ENCODE measurements at places on chromosomes 4 and X.

GRCh38 chr4:174061026-174061425 is 222.4 kb downstream of the FBXO8 start:
- DNase-seq, result no peak

DNA sequence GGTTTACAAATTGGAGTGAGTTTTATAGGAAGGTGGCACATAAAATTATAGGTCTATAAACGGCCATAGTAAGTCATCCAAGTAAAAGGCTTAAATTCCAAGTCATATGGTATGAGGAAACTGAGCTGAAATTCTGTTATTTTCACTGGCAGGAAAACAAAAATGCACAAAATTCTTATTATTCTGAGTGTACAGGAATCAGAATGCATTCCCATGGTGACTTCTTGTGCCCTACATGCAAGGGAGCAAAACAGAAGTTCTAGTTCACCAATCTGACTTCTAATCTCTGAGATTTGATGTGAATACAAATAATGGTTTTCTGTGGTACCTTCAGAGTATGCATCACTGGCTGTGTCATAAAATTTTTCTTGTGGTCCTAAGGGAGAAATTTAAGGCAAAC is 102.9 kb downstream of the CLCN4 start:
- DNase-seq, result no peak

DNA sequence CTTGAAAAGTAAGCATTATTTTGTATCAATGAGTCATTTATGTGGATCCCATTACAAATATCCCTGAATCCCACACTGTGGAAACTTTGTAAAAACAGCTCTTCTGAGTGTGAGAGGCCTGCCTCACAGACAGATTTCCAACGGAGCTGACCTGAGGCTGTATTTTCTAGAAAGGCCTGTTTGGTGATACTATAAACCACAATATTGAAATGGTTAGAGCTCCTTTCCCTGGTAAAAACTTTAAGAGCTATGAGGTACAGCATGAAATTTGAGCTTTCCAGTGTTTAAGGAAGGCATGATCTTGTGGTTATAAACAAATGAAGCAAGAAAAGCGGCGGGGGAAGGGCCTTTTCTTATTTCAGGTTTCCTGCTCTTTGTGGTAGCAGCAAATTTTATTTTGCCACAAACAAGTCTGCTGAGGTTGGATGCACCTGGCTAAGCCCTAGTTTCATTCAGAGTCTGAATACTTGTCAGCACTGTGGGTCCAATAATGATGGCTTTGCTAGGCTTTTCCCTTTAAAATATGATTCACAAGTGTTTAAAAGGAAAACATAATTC is 86.8 kb upstream of the ETNPPL start:
- no peak for DNase-seq

- no peak for DNase-seq
Measured at GRCh38 chr4:139759097-139759496, 93.5 kb downstream of the MGST2 start.

DNA sequence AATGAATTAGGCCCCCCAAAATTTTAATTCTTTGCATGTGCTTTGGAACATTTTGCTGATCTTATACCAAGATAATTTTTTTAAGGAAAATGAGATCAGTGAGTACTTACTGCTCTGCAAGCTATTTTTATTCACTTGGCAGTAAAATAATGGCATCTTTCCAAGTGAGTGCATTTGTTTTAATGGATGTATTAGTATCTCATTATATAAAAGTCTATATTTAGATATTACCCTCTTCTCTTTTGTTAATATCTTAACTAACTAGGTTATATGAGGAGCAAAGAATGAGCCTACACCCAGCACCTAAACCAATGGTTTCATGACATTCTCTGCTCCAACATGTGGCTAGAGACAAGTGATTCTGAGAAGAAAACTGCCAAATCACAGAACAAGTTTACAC is 21.1 kb upstream of the ARAF start:
- DNase-seq, result no peak

GRCh38 chrX:19857131-19857530 is 30.3 kb downstream of the SH3KBP1 start:
- DNase-seq, result no peak

- peak; percentile 74 for DNase-seq
Measured at GRCh38 chr4:1693131-1693896, 9.2 kb upstream of the FAM53A start.

- no peak for DNase-seq
Measured at GRCh38 chr4:6989331-6989923, 53.7 kb upstream of the TADA2B start.

Measured in SW480 (cell line).